ENCODE measurements at places on chromosomes 2 and 18.

- no peak for DNase-seq
Observed at GRCh38 chr2:15991231-15991630, 50.9 kb downstream of the MYCN start.

DNA sequence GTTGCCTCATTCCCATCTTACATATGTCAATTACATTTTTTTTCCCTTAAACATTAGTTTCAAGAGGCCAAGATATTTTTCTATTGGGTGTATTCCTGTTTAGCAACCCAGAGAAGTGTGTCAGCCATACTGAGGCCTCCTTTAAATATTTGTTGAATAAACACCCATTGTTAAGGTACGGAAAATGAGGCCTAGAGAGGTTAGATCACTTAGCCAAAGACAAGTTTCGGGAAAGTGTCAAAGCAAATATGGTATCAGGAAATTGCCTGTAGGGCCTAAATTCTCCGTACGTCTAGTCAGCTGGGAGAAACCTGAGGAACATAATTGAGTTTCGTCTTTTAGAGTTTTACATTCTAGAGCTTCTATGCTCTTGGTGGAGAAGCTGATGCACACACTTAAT lies 1138.3 kb downstream of the DPP10 start:
- DNase-seq: no peak

DNA sequence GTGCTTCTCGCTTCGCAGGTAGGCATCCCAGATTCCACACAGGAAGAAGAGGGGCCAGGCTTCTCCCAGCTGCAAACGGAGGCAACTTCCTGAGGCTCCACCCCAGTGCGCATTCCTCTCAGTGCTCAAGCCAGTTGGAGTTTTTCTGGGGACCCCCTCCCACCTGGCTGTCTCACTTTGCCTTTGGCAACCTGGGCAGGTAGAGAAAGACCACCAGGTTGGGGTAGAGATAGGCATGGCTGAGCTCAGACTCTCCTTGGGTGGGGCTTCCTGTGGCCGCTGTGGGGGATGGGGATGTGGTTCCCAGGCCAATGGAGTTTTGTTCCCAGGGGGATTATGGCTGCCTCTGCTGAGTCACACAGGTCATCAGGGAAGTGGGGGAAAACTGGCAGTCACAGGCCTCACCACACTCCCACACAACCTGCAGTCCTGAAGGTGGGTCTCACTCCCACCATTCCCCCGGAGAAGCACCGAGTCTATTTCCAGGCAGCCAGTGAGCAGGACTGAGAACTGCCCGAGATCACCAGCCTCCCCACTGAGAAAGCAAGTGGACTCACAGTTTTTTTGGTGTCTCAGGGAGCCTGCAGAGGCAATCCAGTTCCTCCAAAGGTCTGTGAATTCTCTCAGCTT lies 38.1 kb downstream of the SLC39A10 start:
- DNase-seq: no peak

DNA sequence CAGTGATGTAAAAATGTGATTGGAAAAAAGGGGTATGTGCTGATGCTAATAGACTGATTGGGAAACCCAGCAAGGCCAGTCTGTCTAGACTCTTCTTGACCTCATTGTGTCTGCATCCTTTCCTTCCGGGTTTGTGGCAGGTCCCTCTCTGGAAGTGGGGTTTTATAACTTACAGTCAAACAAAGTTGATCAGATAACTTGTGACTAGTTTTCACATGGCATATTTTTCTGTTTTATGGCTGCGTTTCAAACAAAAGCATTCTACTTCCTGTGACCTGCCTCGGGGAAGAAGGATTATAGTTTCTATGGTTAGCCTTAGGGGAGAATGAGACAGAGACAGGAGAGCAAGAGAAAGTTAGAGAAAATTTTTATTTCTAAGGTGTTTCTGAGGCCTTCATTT lies 188.7 kb upstream of the HNMT start:
- no peak for DNase-seq

DNA sequence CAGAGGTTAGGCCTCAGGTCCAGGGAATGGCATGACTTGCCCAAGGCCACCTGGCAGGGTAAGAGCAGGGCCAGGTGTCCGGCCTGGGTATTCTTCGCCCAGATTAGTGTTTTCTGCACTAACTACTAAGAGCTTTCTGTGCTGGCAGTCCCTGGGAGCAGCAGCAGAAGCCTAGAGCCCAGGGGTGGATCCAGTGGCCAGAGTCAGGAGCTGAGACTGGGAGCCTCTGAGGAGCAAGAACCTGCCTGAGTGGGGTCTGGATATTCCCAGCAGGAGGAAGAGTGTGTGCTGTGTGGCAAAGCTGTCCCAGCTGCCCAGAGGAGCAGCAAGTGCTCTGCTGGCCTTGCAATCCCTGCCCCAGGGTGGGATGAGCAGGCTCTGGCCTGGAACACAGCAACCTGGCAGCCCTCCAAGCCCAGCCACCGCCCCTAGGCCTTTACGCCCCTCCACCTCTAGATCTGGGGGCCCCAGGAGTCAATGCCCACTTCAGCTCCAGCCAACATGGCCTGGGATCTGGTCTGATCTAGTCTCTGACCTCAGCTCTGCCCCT lies 30.7 kb upstream of the GPAT2 start:
- DNase-seq: no peak

GRCh38 chr2:27290549-27290948 lies 8.3 kb downstream of the TRIM54 start:
- DNase-seq: no peak

Measured in AG04449 (cell line).